ENCODE measurements at places on chromosomes 1 and 21.
A peak's percentile ranks its signal among the peaks of the same experiment; 100 is the strongest.

GRCh38 chr1:1778663-1779319 lies 521 bp upstream of the NADK start:
- DNase-seq, result peak; percentile 44

DNA sequence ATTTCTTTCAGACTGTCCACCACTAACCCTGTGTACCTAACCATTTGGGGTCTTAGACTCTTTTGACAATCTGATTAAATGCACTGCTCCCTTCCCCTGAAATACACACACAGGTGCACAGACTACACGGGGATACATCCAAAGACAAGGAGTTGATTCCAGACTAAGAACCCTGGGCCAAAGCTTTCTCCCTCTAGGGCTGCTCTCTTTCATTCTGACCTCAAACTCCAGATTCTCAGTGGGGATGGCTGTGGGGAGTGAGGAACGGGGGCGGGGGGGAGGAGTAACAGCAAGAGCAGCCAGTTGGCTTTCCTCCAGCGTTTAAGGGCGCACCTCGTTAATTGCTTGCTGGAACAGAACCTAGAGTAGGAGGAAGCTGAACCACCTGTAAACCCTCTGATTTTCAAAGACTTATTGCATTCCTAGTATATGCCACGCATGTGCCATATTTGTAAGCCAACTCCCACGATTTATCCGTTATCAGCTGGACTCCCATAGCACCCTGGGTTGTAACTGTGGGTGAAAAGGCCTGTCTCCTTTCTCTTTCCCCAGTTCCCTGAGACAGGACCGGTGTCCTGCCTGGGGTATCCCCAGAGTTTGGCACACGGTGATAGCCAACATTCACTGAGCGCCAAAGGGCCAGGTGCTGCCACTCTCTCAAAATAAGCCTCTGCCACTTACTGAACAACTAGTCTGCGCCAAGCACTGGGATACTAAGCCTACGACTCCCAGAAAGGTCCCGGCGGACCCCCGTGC lies 920 bp downstream of the MTHFR start:
- DNase-seq, result peak; percentile 25

- no peak for DNase-seq
These were observed 192.7 kb downstream of the VPS13D start for GRCh38 chr1:12422488-12422887.

DNA sequence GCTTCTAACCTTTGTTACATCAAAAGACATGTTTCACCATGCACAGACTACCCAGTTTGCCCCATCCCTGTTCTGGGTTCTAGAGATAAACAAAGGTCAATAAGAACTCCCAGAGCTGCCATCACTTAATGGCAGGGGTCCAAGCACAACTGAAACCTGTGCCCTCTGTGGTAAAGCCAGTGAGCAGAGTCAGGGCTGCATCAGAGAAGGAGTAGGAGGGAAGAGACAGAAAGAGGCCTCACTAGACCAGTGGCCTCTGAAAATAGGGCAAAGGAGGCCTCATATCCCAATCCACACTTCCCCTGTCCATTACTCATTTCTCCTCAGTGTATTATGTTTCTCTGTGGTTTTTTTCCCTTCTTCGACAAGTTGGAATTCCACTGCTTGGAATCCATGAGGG lies 10.2 kb downstream of the ATP1A2 start:
- DNase-seq, result peak; percentile 47

GRCh38 chr1:23126801-23127200 lies 41.9 kb downstream of the LUZP1 start:
- peak; percentile 13 for DNase-seq

DNA sequence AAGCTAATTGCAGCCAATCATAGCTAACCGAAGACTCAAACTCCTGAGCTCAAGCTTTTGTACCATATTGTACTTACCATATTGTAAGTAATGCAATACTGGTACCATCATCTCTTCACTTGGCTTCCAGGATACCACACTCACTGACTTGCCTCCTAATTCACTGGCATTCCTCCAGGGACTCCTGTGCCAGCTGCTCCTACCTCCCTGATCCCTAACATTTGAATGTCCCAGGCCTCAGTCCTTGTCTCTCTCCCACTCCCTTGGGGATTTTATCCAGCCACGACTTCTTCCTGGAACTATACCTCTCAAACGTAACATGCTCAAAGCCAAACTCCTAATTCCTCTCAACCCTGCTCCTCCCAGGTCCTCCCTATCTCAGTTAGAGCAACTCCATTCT lies 33.8 kb downstream of the USP48 start:
- DNase-seq, result no peak

GRCh38 chr1:202683029-202683428 lies 27.2 kb downstream of the SYT2 start:
- DNase-seq, result no peak

DNA sequence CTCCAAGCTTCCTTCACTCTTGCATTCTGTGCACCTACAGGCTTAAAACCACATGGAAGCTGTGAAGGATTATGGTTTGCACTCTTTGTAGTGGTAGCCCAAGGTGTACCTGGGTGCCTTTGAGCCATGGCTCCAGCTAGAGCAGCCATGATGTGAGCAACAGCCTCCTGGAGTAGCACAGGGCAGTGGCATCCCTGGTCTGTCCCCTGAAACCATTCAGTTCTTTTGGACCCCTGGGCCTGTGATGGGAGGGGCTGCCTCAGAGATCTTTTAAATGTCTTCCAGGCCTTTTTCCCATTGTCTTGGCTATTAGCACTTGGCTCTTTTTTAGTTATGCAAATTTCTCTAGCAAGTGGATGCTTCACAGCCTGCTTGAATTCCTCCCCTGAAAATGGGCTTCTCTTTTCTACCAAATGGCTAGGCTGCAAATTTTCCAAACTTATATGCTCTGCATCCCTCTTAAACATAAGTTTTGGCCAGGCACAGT lies 47.4 kb downstream of the CLCA4 start:
- no peak for DNase-seq

- peak; percentile 99 for DNase-seq
These were observed 12.5 kb upstream of the ATF3 start for GRCh38 chr1:212595787-212596714.

GRCh38 chr21:35070436-35070835 lies 21.3 kb upstream of the RUNX1 start:
- no peak for DNase-seq

DNA sequence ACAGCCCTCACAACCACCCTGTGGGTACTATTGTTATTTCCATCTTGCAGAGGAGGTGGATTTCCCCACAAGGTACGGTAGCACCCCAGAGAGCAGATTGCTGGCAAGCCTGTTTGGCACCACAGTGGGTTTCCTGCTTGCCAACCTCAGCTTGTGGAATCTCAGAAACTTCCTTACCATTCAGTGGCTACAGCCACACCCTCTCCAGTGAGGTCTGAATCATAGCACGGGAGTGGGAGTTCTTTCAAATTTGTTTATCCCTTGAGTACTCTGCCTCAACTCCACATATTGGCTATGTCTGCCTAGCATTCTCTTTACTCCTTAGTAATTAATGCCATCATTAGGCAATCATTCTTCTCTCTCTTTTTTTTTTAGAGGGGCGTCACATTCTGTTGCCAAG lies 162.1 kb downstream of the PTPRU start:
- peak; percentile 29 for DNase-seq

DNA sequence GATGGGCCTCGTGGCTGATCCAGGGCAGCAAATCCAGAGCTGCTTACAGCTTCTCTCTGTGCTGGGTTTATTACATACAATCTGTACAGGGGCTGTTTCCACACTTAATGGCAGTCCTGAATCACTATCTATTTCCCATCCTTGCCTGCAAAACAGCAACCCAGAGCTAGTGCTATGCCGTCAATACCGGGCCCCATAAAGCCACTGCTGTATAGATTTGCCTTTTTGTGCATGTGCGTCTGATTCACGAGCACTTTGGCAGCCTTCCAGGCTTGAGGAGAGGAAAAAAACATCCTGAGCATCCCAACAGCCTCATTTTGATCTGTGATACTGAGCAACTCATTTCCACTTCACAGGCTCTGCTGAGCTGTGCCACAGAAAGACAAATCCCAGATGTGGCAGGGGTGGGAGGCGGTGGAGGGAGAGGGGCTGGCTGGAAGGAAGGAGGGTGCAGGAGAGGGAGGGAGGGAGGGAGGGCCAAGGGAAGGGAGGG lies 65.2 kb upstream of the TARBP1 start:
- peak; percentile 93 for DNase-seq

GRCh38 chr21:36533468-36533848 lies 53.5 kb upstream of the CLDN14 start:
- DNase-seq, result no peak

DNA sequence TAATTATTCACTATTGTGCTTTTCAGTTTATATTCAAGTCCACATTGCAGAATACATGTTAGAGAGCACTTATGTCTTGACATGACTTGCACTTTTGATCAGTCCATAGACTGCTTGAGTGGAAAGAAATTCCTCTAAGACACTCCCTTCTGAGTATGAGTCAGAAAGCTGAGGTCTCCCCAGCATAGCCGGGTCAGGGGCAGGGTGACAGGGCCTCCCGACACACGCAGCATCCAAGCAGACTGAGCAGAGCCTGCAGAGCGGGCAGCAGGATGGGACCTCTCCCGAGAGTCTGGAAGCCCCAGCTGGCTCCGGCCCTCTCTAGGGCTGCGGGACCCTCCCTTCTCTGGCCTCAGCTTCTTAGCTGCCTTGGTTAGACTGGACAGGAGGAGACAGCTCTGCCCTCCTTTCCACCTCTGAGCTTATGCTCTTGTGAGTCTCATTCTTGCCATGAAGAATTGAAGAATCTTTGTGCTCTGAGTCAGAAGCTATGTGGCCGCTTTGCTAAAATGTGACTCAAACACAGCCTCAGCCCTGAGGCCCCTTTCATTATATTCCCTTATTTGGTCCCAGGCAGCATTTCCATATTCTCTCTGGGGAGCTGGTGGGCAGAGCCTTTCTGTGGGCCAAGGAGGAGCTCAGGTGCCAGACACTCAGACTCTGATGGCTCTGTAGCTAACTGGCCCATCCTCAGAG lies 11.2 kb upstream of the CAPN2 start:
- peak; percentile 99 for DNase-seq

- peak; percentile 92 for DNase-seq
These were observed 3.2 kb downstream of the LRRC8C start for GRCh38 chr1:89635825-89636815.

DNA sequence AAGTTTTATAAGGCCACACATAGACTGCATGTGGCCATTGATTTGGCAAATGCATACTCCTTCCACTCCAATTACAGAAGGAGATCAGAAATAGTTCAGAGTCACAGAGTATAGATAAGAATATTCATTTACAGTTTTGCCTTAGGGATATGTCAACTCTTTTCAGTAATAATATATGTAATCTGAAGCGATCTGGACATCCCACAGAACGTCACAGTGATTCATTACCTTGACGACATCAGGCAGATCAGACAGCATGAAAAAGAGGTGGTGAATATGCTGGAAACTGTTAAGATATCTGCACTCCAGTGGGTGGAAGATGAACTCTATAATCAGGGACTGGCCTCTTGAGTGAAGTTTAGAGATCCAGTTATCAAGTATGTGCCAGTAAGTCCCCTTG lies 240.4 kb downstream of the DPYD start:
- no peak for DNase-seq

DNA sequence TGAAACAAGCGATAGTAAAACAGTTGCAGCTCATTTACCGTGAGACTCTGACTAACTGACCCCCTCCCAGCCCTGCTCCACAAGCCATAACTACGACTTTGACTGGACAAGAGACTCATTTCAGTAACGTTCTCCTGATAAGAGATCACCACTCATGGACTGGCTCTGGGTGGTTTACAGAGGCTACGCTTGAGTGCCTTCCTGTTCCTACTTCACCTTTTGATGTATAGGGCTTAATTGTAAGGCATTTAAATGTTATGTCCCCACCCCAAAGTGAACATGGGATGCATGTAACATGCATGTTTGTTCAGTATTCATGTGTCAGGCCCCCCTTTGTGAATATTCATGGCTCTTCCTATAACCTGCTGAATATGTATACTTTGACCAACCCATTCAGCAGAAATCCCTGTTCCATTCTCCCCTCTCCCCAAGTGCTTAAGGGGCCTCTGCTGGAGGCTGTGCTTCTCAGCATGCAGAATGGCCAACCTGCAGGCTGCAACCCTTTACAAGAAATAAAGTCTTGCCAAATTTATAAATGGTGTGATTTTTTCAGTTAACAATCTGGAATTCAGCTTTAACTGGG lies 50.7 kb upstream of the SPOCD1 start:
- no peak for DNase-seq

DNA sequence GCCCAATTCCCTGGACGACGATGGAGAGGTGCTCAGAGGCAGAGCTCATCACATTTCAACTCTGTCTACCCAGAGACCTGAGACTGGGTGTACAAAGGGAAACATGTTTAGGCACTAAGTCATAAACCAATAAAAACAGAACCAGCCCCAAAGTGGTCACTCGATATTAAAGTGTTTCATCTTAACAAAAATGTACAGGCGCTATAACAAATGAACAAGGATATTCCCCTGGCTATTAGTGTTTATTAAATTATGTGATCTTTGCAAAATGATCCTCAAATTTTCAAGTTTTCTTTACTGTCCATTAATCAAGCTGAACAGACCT lies 43.6 kb downstream of the NPHP4 start:
- no peak for DNase-seq

DNA sequence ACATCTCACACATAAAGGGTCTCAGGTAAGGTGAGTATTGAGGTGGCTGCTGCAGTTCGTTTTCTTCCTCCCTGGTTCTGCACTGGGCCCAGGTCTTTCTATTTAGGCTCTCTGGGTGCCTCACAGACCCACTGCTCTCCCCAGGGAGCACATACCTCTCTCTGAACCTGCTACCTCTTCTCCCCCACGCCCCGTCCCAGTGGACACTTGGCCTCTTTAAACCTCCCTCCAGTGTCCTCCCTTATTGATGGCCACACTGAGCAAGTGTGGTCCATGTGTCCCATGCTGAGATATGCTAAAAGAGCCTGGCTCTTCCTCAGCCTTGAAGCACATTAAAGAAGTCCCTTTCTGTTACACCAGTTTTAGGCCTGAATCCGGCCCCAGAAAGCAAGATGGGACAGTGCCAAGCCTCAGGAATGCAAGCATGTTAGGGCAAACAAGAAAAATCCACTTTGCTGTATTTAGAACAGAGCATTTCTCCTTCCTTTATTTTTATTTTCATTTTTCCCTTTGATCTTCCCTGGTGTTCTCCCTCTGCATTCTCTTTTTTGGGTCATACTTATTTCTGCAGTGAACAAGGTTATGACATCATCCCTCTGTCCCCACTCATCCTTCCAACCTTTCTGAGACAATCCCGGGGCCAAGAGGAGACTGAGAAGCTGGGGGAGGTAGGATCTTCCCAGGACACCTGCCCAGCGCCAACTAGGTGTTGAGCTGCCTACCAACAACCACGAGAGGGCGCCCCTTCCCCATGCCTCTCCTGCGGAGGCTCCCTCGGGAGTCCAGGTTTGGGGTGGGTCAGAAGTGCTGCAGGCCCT lies 5.0 kb upstream of the CHI3L2 start:
- peak; percentile 76 for DNase-seq

- peak; percentile 0 for DNase-seq
These were observed 11.9 kb upstream of the CLDN8 start for GRCh38 chr21:30227633-30228404.
